NCI-H748 treated with DMSO at 0.1 percent for 48 hours (cell line): ENCODE measurements at places on chromosomes 1 and 21.

GRCh38 chr1:2921970-2922686 lies 99.1 kb upstream of the ACTRT2 start:
- no peak for DNase-seq

DNA sequence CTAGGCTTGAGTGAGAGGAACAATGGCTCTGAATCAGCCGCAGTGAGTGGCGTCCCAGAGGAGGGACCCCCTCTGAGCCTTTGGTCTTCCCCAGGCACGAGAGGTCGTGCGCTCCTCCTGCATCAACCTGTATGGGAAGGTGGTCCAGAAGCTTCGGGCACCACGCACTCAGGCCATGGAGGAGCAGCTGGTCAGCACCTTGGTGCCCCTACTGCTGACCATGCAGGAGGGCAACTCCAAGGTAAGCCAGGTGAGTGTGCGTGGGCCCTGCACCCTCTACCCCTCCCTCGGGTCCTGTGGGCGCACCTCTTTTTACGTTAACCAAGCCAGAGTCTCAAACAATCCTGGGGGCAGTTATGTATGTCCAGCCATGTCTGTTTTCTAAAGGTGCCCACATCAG lies 13.7 kb upstream of the TTC4 start:
- no peak for DNase-seq

GRCh38 chr1:204672482-204673121 lies 12.9 kb downstream of the LRRN2 start:
- DNase-seq, result no peak

DNA sequence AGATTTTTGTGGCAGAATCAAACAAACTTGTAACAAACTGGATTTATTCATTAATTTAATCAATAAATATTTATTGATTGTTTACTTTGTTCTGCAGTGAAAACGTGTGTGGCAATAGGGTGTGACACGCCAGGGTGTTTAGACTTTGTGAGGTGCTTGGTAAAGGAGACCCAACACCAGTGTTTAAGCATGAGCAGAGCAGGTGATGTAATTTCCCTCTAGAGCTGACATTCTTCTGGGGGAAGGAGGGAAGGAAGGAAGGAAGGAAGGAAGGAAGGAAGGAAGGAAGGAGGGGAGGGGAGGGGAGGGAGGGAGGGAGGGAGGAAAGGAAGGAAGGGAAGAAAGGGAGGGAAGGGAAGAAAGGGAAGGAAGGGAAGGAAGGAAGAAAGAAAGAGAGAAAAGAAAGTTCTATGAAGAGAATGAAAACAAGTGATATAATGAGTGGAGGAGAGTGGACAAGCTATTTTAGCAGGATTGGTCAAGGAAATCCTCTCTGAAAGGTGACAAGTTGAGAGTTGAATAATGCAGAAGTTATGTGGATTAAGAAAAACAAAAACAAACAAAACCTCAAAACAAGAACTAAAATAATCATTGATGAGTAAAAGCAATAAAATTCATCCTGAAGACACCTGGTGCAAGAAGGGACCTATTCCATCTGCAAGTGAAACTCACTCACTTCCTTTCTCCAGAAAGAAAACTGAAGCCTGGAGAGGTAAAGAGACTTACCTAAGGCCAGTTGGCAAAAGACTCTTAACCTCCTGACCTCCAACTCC lies 60.8 kb downstream of the TSEN15 start:
- DNase-seq, result no peak

DNA sequence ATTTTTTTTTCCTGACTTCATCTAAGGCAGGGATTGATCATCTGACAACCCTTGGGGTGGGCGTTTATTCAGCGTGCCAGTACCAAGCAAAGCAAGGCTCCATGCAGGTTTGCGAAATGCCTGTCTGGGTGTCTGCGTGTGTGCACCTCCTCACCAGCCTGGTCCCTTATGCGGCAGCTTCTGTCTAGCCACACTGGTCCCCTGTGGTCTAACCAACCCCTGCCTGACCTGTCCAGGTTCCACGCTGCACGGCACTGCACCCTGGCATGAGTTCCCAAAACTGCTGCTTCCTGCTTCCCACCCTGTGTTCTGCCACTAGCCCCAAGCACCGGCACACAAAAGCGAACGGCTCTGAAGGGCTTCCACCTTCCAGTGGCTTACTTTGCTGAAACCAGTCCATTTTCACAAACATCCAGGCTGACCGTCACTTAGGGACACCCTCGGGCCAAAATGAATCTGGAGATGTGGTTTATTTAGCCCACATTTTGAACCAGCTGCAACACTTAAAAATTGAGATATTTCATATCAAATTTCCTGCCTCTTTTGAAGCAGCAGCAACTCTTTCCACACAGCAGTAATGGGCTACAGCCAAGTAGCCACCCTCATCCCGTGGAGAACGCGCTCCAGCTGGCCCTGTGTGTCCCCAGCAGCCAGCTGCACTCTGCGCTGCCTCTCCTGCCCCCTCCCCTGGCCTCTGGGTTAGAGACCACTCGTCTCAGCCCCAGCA lies 55.7 kb downstream of the HLCS start:
- no peak for DNase-seq
